ENCODE measurements at places on chromosomes 7 and 10.

GRCh38 chr7:67781841-67782240 is 785.2 kb downstream of the TYW1 start:
- DNase-seq, result no peak

GRCh38 chr7:2425749-2426148 is 22.3 kb downstream of the CHST12 start:
- no peak for DNase-seq

DNA sequence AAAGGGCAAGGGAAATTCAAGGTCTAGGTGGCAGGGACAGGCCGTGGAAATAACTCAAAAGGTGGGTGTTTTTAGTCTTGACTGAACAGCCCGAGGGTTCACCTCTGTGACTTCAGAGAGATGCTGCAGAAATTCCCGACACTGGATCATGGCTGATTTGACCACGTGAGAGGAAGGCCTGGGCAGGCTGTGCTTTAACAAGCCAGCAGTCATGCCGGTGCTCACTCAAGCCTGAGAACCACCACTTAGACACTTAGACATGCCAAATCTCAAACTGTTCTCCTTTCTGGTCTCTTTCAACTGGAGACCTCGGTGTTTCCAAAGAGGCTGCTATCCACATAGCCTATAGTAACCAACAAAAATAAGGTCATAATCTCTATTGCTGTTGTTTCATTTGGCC is 15.4 kb downstream of the TECTB start:
- DNase-seq, result no peak

- DNase-seq, result no peak
Observed at GRCh38 chr10:59702347-59702746, 7.3 kb downstream of the SLC16A9 start.

DNA sequence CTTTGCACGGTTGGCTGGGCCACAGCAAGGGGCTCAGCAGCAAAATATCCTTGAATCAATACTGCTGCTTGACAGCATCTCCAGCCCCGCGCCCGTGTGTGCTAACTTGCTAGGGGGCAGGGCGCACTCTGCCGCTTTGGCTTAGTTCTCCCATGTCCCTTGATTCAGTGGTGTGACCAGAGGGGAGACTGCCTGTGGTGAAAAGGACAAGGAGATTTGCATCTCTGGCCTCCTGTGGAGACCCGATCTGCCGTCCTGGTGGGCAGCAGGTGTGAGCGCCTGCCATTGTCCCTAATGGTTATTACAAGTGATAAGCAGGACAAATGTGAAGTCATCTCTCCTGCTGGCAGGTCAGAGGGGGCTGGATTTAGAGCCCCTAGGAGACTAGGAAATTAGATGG is 500.2 kb upstream of the GALNT17 start:
- no peak for DNase-seq

- DNase-seq, result no peak
Observed at GRCh38 chr7:81957517-81957916, 187.7 kb upstream of the HGF start.

DNA sequence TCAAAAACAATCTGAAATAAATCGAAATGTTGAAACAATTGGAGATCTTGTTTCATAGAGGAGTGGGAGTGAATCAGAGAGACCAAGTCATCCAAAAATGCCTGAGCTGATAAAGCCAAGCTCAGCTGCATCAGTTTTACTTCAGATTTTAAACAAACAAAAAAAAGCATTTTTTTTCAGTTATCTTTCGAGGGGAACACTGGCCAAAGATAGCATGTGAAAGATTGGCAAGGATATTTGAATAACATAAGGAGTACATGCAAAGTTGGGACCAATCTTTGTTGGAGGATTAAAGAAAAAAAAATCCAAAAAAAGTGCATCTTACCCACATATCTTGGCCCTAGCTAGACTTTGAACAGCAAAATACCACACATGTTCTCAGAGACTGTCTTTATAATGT is 47.2 kb downstream of the RHOBTB1 start:
- DNase-seq, result no peak

DNA sequence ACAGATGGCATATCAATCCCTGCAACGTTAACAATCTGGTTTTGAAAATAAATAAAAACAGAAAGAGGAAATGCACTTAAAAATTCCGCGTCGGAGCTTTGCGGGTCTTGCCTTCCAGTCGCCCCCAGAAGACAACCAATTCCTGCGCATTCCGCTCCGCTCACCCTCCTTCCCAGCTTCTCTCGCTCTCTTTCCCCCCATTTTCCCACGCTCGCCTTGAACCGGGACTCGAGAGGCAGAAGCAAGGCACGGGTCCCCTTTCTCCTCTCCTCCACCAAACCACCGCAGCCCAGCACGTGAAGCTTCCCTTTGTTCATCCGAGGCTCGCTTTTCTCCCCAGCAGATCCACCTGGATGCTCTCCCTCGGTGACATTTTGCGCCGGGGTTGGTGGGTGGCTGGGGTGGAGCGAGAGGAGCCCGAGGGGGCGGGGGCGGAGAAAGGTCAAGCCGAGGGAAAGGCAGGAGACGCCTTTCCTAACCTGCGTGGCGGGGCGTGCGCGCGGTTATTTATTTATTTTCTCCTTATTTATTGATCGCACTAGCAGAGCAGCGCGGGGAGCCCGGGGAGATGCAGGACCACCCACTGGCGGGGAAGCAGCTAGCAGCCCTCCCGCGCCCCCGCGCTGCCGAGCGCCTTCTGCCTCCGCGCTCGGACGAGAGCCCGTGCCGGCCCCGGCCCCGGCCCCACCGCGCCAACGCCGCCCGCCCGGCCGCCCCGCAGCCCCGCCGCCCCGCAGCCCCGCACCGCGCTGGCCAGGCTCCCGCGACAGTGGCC is at the start of gene KCND2:
Gene KCND2 (plus strand): TSS at position 475 of the 775 bp plus-strand sequence.
- DNase-seq, result no peak

- DNase-seq, result no peak
Observed at GRCh38 chr10:68647672-68648341, 73.2 kb upstream of the CCAR1 start.

GRCh38 chr7:126065766-126066165 is 1136.1 kb upstream of the POT1 start:
- no peak for DNase-seq

- no peak for DNase-seq
Observed at GRCh38 chr10:71029907-71030306, 141.5 kb upstream of the PCBD1 start.

DNA sequence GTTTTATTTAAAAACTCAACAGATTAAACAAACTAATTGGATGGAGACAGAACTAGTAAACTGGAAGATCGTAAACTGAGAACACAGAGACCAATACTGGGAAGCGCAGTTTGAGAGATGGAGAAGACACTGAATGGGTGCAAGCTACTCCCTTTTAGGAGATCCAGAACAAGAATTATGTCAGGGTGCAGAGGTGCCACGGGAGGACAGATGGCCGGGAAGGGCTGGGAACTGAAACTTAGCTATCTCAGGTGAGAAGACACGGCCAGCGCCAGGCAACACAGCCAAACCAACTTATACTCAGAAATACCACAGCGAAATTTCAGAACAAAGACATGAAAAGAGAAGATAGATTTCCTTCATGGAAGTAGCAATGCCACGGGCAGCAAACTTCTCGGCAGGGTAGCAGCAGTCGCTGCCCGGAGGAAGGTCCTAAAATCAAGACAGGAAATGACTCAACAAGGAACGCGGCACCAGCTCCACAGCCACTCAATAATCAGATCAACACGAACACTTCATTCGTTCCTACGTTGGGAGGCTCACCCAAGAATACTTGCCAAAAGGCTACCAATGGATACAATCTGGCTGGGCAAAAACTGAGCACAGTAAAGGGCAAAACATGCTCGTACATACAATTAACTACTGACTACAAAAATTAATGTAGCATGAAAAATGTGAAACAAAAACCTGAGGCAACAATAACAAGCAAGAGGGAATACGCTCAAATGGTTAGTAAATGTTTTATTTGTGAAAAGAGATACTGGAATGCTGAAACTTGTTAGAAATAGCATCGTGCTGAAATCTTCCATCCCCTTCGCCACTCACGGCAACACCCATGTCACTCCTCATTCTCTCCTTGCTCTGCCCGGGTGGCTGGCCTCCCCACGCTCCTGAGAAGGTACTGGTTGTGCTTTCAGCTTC is 2.2 kb upstream of the LRRC27 start:
- no peak for DNase-seq

DNA sequence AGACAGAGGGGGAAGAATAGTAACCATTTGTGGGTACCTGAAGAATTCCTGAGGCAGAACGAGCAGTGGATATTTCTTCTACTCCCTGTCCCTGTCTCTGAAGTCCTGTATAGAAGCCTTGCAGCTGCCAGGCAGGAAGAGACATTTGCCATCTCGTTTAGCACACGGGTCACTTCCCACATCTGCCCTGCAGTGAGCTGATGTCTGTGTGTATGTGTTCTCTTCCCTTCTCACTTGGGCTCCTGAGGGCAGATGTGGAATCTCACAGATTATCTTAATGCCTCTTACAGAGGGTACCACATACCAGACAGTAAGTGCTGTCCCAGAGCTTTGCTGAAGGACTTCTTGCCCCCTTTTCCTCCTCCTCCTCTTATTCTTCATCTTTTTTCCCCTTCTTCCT is 14.1 kb upstream of the TRPV6 start:
- DNase-seq, result no peak

Measured in activated naive CD8-positive, alpha-beta T cell treated with anti-CD3 and anti-CD28 coated beads, Interleukin-2, amount 50 U/mL, for 16 hours (primary cell).